ENCODE measurements at places on chromosomes 16 and 17.

GRCh38 chr17:8793649-8794048 lies 5.5 kb downstream of the MFSD6L start:
- DNase-seq = no peak

DNA sequence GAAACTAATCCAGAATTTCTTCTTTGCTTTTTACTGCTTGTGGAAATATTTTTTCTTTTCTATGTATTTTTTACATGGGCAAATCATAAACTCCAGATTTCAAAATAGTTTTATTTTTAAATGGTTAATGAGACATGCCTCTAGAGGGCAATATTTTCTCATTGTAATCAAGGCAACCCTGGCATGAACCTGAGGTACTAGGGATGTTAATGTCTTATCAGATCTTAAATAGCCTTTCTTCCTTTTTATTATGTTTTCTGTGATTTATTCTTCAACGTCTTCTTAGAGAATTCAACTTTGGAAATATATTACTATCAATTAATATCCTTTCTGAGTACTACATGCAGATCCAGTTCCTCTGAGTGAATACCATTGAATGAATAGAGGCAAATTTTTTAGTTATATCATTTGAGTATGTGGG lies 324.7 kb downstream of the BCAS3 start:
- DNase-seq = peak; percentile 51

GRCh38 chr17:61126473-61127249 lies 273.0 kb upstream of the TBX2 start:
- no peak for DNase-seq

DNA sequence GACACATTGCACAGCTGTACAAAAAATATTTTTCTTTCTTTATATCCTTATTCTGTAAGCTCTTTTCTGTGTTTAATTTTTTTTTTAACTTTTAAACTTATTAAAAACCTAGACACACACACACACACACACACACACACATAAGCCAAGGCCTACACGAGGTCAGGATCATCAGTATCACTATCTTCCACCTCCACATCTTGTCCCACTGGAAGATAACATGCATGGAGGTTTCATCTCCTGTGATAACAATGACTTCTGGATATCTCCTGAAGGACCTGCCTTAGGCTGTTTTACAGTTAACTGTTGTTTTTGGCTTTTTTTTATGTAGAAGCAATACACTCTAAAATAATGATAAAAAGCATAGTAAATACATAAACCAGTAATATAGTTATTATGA lies 71.2 kb downstream of the TNRC6C start:
- no peak for DNase-seq

DNA sequence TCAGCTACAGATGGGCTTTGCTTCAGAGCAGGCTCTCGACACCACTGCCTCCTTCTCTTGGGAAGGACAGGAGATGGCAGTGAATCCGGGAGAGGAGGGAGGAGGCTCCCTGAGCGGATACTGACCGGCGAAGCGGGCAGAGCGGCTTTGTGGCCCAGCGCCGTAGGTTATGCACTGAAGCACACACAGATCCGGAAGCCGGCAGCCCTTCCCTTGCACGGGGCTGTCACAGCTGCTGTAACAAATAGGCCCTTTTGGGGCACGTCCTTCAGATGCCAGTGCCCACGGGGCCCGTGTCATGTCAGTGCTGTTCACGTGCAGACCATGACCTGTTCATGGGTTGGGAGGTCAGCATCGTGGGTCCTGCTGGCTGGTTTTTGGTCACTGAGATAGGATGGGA lies 144.7 kb upstream of the CHMP6 start:
- no peak for DNase-seq

DNA sequence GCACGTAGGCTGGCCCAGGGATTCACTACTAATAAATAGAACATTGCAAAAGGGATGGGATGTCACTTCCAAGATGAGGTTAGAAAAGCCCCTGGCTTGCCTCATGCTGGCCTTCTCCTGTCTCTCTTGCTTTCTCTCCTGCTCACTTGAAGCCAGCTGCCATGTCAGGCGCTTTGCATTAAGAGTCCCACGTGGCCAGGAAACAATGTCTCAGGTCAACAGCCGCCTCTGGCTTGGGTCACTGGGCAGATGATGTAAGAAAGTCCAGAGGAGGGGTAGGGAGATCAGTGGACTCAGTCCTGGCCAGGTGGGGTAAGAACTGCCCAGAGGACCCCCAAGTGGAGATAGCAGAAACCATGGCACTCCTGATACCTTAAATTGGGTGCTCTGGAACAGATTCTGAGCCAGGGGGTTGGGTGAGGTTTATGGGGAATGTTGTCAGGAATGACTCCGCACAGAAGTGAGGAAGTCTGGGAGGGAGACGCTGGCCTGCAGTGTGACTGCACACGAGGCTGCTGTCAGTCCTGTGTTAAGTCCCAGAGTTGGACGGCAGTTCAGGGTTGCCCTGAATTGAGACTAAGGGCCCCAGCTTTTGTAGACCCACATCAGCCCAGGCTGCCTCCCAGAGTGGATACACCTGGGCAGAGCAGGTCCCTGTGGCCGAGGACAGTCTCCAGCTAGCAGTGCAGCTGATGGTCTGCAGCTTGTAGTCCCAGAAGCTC lies 17.7 kb downstream of the C16orf82 start:
- DNase-seq = no peak

DNA sequence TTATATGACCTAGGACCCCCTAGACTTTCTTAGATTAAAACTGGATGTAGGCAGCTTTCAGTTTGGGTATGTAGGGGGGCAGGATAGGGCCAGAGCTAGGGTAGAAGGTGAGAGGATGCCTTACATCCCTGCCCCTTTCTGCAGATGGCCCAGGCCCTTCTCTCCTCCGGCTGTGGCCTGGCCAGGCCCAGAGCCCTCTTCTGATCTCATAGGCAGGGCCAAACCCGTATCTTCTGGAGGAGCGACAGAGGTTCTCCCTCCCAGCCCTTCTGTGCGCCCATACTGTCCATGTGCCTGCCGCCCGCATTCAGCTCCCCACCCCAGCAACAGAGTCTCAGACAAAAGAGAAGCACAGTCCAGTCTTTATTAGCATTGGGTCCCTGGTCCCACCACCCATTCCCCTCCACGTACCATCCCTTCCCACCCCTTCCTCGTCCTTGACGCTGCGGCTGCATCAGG lies 2.0 kb upstream of the TSPOAP1 start:
- DNase-seq = no peak

DNA sequence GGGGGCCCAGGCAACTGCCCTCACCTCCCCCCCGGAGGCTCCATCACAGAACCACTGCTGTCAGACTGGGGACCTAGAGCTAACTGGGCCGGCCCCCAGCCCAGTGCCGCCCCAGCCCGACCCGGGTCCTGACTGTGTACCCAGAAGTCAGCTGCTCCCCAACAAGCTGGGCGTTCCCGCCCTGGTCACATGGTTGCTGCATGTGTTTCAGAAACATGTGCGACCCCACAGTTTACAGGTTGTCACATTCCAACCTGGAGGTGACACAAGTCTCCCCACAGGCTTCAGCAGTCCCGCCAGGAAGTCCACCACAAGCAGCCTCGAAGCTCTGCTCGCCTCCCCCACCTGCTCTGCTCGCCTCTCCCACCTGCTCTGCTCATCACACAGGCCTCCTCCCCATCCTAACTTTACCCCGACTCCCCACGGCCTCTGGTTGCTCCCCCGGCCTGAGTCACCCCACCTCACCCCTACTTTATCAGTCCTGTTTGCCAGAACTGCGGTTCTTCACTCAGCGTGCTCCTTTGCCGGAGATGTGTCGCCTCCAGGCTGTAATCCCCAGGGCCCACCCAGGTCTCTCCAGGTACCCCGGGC lies 968 bp downstream of the MRPL28 start:
- DNase-seq = no peak

- no peak for DNase-seq
These were observed at the start of gene MFAP4 for GRCh38 chr17:19386974-19387920. TSS of gene MFAP4 (minus strand) at chr17:19387190. CDS start at chr17:19387155, 35 bp downstream.

DNA sequence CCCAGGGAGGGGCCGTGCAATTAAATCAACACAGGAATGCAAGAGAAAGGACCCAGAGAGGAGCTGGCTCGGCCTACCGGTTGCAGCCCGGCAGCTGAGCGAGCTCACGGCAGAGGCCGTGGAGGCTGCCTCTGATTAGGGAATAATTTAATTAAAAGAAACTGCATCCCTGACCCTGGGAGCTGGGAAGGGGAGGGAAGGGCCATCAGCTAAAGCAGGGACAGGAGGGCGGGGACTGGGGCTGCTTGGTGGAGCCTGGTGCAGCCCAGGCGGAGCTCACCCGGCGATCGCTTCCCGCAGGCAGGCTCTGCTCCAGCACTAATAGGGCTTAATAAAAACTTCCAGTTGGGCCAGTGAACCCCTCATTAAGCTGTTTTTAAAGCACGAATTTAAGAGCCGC lies 43.4 kb downstream of the LMF1 start:
- no peak for DNase-seq

DNA sequence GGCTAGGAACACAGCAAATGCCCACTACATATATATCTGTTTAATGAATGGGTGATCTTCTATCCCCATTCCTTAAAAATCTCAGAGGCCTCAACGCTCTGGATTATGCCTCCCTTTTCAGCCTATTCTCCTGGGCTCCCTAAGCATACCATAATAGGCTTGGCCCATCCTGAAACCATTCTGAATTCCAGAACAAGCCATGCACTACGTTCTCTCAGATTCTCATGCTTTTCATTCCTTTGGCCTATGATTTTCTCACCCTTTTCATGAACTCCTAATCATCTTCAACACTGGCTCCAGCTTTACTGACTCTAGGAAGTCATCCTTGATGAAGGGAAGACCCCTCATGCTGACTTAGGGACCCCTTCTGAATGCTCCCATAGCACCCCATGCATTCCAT lies 71.1 kb downstream of the RPGRIP1L start:
- no peak for DNase-seq

- DNase-seq = no peak
These were observed 54.1 kb upstream of the NACA2 start for GRCh38 chr17:61644800-61645774.

- DNase-seq = no peak
These were observed 263.9 kb downstream of the C16orf95 start for GRCh38 chr16:87053016-87053982.

- no peak for DNase-seq
These were observed 24.4 kb downstream of the HS3ST4 start for GRCh38 chr16:25716186-25716585.

DNA sequence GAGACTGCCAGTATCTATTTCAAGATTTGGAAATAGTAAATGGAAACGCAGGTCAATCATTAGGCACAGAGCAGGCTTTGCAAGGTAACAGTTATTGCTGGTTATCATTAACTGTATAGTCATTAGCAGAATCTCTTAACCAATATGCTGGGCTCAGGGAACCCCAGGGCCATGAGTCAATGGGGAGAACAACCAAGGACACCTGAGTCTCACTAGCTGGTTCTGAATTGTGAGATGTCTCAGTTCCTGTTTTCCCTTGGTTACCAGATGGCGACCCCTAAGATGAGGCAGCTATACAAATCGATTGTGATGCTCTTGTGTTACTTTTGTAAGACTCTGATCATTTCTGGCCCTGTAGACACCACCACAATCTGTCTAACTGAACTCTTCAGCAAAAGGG lies 385.3 kb downstream of the HAPSTR1 start:
- no peak for DNase-seq

DNA sequence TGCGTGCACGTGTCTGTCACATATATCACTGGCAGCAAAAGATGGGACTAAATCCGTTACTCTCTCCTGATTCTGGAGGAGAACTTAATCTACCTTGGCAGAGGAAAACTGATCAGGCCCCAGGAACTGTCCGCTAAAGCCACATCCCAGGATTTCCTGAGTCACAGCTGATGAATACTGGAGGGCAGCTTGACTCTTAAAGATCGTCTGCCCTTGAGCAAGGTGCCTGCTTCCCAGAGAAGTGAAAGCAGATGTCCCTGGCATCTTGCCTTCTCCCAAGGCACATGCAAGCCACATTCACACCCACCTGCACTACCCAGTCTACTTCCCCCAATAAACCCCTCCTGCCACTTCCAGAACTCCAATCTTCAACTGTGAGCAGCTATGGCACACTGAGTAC lies 99.8 kb downstream of the CPPED1 start:
- no peak for DNase-seq

GRCh38 chr16:49466529-49466831 lies 92.9 kb downstream of the C16orf78 start:
- no peak for DNase-seq

DNA sequence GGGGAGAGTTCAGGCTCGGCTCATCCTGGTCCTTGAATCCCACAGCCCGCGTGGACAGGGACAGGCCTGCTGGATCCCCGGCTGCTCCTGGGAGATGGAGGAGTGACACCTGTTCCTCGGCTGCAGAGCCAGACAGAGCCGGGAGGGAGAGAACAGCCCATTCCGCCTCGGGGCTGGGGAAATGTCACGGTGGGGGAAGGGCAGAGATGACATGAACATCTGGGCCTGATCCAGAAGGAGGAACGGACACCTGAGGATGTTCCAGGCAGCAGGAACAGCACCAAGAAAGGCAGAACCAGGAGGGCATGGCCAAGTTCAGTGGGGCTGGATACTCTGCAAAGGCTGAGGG lies 2.1 kb downstream of the ZNF764 start:
- no peak for DNase-seq

- DNase-seq = peak; percentile 14
These were observed 86.8 kb downstream of the WWP2 start for GRCh38 chr16:69848637-69849545.

- no peak for DNase-seq
These were observed 10.8 kb upstream of the ANKS4B start for GRCh38 chr16:21222495-21223337.
